Gastrocnemius medialis (tissue), 4 donors: ENCODE measurements at places on chromosomes 6 and 20. TPM values are rescaled to one million over a fixed set of nuclear protein-coding genes. Genes with fewer than 3 reads are reported as not detected.
A peak's percentile ranks its signal among the peaks of the same experiment; 100 is the strongest.

DNA sequence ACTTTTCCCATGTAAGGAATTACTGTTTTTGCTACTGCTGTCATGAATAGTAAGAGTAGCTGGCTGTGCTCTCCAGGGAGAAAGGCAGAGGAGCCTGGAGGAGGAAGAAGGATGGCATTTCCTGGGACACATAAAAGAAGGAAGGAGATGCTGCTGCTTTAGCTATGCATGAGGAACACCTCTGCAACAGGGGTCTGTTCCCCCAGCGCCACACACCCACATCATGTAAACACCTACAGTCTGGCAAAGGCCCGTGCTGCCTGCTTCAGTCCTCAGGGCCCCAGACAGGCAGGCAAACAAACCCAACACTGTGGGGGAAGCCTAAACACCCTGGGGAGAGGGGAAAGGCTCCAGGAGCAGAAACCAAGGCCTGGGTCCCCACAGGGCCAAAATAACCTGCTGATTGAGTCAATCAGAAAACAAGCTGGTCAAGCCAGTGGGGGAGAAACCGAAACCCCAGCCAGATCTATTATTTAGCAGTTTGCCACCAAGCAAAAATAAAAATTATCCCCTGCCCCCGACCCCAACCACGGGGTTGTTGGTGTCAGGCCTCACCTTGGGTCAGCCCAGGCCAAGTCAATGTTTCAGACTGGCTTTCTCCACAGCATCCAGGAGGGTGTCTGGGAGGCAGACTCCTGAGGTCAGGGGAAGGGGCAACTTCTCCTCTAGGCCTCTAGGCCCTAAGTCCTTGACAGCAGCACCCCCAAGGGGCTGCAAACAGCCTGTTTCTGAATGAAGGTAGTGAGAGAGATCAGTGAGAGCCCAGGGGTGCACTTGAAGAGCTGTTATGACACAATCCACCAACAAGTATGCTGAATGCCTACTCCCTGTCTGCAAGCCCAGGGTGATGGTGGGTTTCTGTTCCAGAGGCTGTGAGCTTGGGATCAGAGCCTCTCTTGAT is 34.6 kb upstream of the SCUBE3 start:
- no peak overlapping the region for H3K27ac ChIP-seq
- H3K4me3 ChIP-seq = no peak overlapping the region

The ADGRG6 gene
- 1.5 TPM for total RNA-seq

DNA sequence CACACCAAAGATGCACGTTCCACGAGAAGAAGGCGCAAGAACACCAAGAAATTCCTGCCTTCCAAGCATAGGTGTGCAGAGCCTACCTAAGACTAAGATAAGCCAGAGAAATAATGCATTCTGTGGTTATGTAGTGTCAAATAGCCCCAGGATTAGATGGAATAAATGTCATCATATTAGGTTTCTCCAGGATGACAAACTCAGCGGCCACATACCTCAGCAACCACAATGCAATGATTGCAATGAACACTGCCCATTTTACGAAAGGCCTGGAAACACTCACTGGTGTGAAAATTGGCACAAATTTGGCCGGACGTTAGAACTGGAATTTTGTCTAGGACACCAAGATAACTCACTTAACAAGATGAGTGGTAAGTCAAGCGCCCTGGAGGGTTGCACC is 129.7 kb downstream of the SLC22A3 start:
- no peaks in the 10 kb centered on the region for H3K27me3 ChIP-seq
- no peak for DNase-seq
- no peaks in the 10 kb centered on the region for H3K4me1 ChIP-seq

The EPPIN gene
- not detected for total RNA-seq

- no peak overlapping the region for H3K27ac ChIP-seq
- no peaks in the 10 kb centered on the region for H3K27me3 ChIP-seq
- H3K36me3 ChIP-seq = no peaks in the 10 kb centered on the region
- no peak overlapping the region for H3K4me3 ChIP-seq
These were observed 75.0 kb downstream of the ISM1 start for GRCh38 chr20:13296070-13296469.

DNA sequence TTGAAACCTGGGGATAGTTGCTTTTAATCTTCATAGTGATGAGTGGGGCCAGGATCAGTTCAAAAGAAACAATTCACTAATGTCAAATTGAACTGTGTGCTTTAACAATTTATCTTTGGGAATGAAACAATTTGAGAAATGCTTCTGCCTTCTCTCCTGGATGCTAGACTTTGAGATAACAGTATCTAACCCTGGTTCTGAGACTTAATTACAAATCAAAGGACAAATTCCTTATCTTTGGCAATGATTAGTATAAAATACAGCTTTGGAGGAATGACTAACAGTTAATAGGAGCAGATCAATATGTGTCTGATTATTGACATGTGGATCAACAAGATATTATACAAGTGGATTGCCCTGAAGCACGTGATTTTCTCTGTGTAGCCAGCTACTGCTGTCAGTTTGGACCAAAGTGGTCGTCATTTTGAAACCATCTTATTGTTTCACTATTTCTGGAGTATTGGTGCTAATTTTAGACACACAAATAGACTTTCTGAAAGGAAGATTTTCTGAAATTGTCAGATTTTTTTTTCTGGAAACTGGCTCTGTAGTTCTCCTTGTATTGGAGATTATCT is 6.2 kb upstream of the FLRT3 start:
- H3K27ac ChIP-seq = no peak overlapping the region
- no peak overlapping the region for H3K4me3 ChIP-seq
- no peak for DNase-seq
- H3K27me3 ChIP-seq = no peaks in the 10 kb centered on the region

The HLA-C gene
- 76.5 TPM for total RNA-seq

- H3K4me1 ChIP-seq = no peaks in the 10 kb centered on the region
- H3K27me3 ChIP-seq = no peaks in the 10 kb centered on the region
- H3K36me3 ChIP-seq = no peaks in the 10 kb centered on the region
- no peak overlapping the region for H3K27ac ChIP-seq
- no peak overlapping the region for H3K4me3 ChIP-seq
- no peak for DNase-seq
These were observed 7.2 kb upstream of the CTAGE9 start for GRCh38 chr6:131717836-131718542.

DNA sequence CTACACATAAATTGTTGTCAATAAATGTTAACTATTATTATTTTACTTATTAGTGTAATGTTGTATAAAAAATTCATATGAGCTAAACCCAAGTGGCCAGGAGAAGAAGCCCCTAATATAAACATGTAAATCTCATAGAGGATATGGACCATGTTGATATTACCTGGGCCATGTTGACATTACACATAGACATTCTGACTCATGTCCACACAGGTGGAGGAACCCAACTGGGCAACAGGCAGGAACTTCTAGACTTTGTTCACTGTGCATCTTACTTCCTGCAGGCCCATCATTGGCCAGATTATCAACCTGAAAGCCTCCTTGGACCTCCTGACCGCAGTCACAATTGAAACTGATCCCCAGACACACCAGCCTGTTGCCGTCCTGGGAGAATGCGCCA is 7.2 kb downstream of the BPIFA2 start:
- no peak overlapping the region for H3K27ac ChIP-seq
- DNase-seq = no peak
- no peak overlapping the region for H3K4me3 ChIP-seq
- no peaks in the 10 kb centered on the region for H3K36me3 ChIP-seq
- no peaks in the 10 kb centered on the region for H3K4me1 ChIP-seq

DNA sequence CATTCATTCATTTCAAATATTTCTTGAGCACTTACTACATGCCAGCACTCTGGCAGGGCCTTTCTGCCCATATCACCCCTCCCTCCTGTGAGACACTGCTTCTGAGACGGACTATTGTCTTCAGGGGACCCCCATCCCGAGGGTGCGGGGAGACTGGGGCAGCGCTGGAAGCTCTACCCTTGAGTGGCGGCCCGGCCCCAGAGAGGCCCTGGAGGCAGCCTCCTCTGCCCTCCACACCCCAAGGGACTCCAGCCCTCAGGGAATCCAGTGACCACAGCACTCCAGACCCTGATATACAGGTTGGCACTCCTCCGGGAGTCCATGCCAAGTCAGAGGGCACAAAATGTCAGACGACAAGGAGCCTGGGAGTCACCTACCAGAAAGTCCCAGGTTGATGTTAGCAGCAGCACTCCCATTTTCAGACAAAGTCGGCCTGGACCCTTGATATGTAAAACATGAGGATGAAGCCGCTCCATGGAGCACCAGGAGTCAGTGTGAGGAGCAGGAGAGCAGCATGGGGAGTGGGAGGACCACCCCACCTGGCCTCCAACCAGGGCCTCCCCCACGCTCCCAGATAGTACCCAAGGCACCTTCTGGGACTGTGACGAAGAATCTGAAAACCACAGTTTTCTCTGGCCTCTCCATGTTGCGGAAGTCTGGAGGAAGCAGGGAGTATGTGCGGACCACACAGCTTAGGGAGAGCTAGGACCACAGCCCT is 20.7 kb downstream of the TFEB start:
- H3K4me1 ChIP-seq = peaks cover 100% of the 10 kb centered on the region
- no peaks in the 10 kb centered on the region for H3K36me3 ChIP-seq
- no peak overlapping the region for H3K4me3 ChIP-seq
- peak overlapping the region; percentile 99 for H3K27ac ChIP-seq
- DNase-seq = no peak

DNA sequence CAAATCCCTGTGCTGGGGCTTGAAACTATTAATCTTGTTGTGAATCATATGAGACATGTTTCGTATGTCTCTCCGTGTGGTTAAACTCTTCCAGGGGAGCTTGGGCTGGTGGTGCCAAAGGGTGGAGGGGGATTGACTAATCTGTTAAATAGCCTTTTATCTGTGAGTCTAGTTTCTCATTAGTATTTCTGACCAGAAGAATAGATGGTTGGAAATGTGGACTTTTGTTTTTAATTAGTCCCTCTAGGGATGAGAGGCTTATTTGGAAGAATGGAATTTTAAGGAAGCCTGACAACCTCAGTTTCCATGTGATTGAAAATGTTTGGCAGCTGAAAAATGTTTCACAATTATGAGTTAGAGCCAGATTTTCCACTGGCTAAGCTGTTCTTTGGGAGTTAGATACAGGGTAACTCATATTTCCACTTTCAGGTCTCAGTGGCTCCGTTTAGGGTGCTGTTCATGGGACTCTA is 117.3 kb downstream of the BCKDHB start:
- H3K4me1 ChIP-seq = no peaks in the 10 kb centered on the region
- H3K36me3 ChIP-seq = no peaks in the 10 kb centered on the region
- H3K27ac ChIP-seq = no peak overlapping the region
- H3K4me3 ChIP-seq = no peak overlapping the region
- H3K27me3 ChIP-seq = no peaks in the 10 kb centered on the region

GRCh38 chr6:158500016-158500735 is 59.7 kb upstream of the TMEM181 start:
- no peaks in the 10 kb centered on the region for H3K4me1 ChIP-seq
- H3K36me3 ChIP-seq = peaks cover 33% of the 10 kb centered on the region
- no peaks in the 10 kb centered on the region for H3K27me3 ChIP-seq
- H3K4me3 ChIP-seq = no peak overlapping the region
- peak overlapping the region; percentile 57 for H3K27ac ChIP-seq
- no peak for DNase-seq

The ECT2L gene
- not detected for total RNA-seq

DNA sequence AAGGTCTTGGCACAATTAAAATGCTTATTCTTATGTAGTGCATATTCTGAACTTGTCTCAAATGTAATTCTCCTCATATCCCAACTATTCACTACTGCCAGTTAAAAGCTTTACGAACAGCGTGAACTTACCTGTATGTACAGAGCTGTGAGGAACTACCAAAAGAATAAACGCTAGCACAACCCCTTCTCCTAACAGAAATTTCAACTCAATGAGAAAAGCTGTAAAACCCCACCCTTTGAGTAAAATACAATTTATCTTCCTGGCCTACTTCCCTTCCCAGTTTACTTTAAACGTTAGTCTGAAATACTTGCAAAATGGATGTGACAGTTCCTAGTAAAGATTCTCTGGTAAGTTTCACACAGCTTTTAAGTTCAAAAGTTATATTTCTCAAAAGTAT is 165.5 kb upstream of the SHLD1 start:
- no peak overlapping the region for H3K4me3 ChIP-seq
- no peaks in the 10 kb centered on the region for H3K27me3 ChIP-seq
- no peak for DNase-seq
- no peak overlapping the region for H3K27ac ChIP-seq
- H3K4me1 ChIP-seq = no peaks in the 10 kb centered on the region

GRCh38 chr20:51050531-51051075 is 27.7 kb upstream of the KCNG1 start:
- no peak overlapping the region for H3K27ac ChIP-seq
- no peaks in the 10 kb centered on the region for H3K4me1 ChIP-seq
- DNase-seq = no peak
- no peaks in the 10 kb centered on the region for H3K27me3 ChIP-seq
- no peak overlapping the region for H3K4me3 ChIP-seq

The DEFB110 gene
- total RNA-seq = not detected

DNA sequence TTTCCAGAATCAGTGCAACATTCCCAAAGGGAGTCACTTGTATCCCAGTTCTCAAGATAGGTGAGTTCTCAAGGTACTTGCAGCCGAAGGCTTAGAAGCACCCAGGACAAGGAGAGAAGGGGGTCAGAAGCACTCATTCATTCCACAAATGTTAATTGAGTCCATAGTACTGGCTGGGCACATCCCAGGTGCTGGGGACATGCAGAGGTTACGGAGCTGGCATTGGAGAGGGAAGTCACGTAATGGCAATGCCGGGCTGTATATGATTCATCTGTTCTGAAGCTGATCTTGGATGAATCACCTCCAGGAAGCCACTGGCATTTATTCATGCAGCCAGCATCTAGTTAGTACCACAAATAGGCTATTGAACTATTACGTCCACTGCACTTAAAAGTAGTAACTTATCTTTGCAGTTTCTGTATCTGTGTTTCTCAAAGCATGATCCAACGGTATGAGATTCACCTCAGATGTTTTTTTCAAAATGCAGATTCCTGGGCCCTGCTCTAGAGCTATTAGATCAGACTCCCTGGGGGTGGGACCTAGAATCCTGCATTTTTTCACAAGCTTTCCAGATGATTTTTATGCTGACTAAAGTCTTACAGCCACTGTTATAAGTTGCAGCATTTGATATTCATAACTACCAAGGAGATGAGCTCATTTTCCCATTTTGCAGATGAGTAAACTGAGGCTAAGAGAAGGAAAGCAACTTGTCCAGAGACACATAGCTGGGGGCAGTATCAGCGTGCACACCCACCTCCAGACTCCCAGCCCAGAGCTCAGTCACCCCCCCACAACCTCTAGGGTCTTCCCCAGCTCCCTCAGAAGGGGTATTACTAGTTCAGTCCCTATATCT is 44.1 kb upstream of the ID1 start:
- H3K4me1 ChIP-seq = peaks cover 32% of the 10 kb centered on the region
- H3K4me3 ChIP-seq = no peak overlapping the region
- peak; percentile 92 for DNase-seq
- no peaks in the 10 kb centered on the region for H3K36me3 ChIP-seq
